A549 treated with ZK216348 at 1 μM for 4 hours (cell line): ENCODE measurements at places on chromosomes 2 and 18. TPM values are rescaled to one million over a fixed set of nuclear protein-coding genes. Genes with fewer than 3 reads are reported as not detected.

The METTL4 gene
- 4.8 to 5.5 TPM (median 5.0 TPM) in 5 replicates for total RNA-seq

The TSPYL6 gene
- total RNA-seq: not detected in 5 replicates

The NT5C1B gene
- total RNA-seq: not detected in 5 replicates

The STRADB gene
- total RNA-seq: 17.8 to 28.0 TPM (median 21.3 TPM) in 5 replicates

The IL36RN gene
- total RNA-seq: 0.06 to 0.13 TPM in 2 of 5 replicates, not detected in the others

The DUSP19 gene
- 0.25 to 0.83 TPM (median 0.55 TPM) in 5 replicates for total RNA-seq

The ABHD3 gene
- total RNA-seq: 16.2 to 25.7 TPM (median 21.3 TPM) in 5 replicates

The RSAD2 gene
- total RNA-seq: 0.17 to 0.49 TPM (median 0.21 TPM) in 5 replicates

The CD302 gene
- total RNA-seq: 1.5 to 2.5 TPM (median 2.2 TPM) in 5 replicates

The GPR39 gene
- 7.4 to 10.3 TPM (median 9.6 TPM) in 5 replicates for total RNA-seq

The CAPN14 gene
- 0.06 to 0.07 TPM in 2 of 5 replicates, not detected in the others for total RNA-seq

The BOLL gene
- not detected in 5 replicates for total RNA-seq

The CPO gene
- 0.13 TPM in 1 of 5 replicates, not detected in the others for total RNA-seq

The ZNF521 gene
- not detected in 5 replicates for total RNA-seq

The ALPP gene
- total RNA-seq: 2.4 to 3.3 TPM (median 2.7 TPM) in 5 replicates

The TMEM247 gene
- not detected in 5 replicates for total RNA-seq

The ALK gene
- total RNA-seq: not detected in 5 replicates

The SP140 gene
- total RNA-seq: 0.22 to 0.39 TPM in 2 of 5 replicates, not detected in the others

The SLC5A7 gene
- not detected in 5 replicates for total RNA-seq

The LRATD1 gene
- 0.07 TPM in 1 of 5 replicates, not detected in the others for total RNA-seq

The TMEM198 gene
- total RNA-seq: 0.71 to 1.6 TPM (median 1.2 TPM) in 5 replicates

The TMEM200C gene
- not detected in 5 replicates for total RNA-seq
